Stimulated activated CD8-positive, alpha-beta memory T cell treated with anti-CD3 and anti-CD28 coated beads, Interleukin-2, amount 100 ng/mL, for 1 hour (primary cell): ENCODE measurements at places on chromosomes 4 and X.

DNA sequence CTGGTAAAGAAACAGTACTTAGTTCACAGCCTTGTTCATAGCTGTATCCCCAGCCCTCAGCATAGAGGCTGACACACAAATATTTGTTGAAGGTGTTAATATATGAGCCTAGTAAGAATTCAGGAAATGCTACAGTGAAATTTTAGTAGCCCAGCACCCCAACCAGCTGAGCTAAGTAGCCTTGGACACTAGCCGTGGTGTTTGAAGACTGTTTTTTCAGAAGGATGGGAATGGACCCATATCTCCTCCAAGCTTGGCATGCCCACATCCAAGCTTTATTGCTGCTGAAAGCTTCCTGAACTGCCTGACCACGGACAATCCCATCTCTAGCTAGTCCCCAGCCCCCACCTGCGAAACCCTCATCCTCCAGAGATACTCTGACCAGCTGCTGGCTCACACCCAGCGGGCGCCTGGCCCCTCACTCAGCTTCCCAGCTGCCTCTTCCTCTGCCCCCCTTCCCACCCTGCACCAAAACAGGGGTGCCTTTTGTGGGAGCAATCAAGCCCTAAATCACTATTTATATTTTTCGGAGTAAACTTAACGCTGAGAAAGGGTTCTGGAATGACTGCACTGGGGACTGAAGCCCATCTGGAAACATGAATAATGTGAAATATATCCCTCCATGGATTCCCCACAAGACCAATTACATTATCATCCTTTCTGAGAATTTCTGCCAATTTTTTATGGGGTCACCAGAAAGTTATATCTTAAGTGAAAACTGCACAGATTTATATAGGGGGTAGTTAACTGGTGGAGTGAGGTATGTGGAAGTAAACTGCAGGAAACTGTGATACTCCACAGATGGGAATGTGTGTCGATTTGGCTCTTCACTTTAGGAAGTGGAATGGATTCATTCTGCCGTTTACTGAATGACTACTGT is 41.1 kb upstream of the CBR4 start:
- no peak for DNase-seq

- no peak for DNase-seq
These were observed 119.2 kb downstream of the CORIN start for GRCh38 chr4:47718696-47719095.

DNA sequence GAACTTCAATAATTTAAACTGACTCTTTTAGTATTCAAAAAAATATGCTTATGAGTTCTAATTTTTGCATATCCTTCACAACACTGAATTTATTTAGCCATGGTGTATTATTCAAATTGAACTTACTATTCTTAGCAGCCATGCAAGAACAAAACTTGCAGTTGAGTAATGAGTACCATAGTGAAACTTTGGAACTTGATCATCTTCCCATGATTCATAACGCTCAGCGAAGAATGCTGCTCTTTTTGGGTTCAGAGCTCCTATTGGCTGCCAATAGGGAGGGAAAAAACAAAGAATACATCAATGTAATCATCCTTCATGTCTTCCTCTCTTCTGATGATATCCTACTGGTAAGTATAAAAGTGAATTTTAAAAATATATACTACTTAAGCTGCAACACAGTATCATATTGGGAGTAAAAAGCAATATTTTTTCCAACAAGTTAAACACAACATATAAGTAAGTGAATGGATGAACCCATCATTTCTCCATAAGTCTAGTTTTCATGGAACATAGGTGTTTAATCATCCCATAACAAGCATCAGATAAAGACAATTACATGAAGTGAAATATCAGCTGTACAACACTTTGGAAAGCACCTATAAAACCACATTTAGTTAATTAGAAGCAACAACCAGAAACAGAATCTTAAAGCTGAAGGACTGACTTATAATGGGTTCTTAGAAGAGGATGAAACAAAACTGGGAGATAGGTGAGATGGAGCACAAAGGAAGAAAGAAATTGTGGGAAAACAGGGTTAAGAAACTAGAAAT is 145.2 kb upstream of the MAB21L2 start:
- DNase-seq, result no peak

- DNase-seq, result no peak
These were observed 274.9 kb upstream of the GK2 start for GRCh38 chr4:79682801-79683530.

DNA sequence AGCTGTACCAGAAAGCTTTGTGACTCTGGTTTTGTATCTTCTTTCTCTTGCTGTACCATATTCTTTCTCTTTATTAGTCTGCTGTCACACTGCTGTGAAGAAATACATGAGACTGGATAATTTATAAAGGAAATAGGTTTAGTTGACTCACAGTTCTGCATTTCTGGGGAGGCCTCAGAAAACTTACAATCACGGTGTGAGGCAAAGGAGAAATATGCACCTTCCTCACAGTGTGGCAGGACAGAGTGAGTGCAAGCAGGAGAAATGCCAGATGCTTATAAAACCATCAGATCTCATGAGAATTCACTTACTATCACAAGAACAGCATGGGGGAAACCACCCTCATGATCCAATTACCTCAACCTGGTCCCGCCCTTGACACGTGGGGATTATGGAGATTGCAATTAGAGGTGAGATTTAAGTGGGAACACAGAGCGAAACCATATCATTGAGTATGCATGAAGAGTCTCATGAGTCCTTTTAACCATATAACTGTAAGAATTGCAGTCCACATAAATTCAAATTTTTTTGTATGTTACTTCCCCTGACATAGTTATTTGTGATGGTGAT is 67.4 kb upstream of the INPP4B start:
- DNase-seq, result no peak

GRCh38 chrX:139560221-139560620 is 29.7 kb downstream of the F9 start:
- DNase-seq, result no peak

DNA sequence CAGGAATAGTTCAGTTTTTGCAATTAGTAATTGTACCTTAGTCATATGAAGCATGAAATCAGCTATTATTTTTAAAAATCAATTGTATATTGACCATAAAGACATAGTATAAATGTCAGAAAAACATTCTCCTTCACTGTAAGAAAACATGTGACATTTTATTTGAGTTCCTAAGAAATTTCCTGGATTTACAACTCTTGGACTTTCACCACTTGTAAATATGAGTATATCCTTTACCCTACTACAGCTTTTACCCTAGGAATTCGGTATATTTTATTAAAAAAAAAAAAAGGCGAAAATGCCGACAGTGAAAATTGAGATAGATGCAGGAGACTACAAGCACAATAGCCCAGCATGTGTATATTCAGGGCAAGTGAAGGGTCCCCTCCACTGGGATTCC is 14.9 kb downstream of the ADH1A start:
- DNase-seq, result no peak

- no peak for DNase-seq
These were observed 47.3 kb upstream of the TLR3 start for GRCh38 chr4:186021461-186022167.

GRCh38 chrX:22882543-22882942 is 117.2 kb upstream of the DDX53 start:
- DNase-seq, result no peak

DNA sequence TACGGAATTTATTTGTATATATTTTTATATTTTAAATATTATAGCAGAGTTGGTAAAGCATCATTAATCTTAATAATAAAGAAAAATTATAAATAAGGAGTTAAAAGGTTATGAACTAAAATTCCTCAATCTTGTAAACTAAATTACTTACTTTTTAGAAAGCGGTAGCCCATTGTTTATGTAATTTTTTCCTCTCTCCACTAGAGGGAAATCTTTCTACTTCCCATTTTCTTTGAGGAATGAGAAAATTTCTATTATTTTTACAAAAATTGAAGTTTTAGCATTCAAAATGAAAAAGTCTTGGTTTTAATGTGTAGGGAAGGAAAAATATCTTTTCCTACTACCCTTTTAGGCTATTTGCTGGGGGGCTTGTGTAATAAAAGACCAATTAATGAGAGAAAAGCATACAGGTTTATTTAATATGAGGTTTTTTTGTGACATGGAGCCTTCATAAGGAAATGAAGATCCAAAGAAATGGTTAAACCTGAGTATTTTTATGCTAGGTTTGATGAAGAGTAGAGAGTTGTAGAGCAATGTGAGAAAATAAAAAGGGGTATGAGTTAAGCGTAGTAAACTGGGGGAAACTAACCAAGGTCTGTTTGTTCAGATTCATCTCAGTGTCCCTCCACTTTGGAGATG is 68.7 kb upstream of the ADAD1 start:
- no peak for DNase-seq

DNA sequence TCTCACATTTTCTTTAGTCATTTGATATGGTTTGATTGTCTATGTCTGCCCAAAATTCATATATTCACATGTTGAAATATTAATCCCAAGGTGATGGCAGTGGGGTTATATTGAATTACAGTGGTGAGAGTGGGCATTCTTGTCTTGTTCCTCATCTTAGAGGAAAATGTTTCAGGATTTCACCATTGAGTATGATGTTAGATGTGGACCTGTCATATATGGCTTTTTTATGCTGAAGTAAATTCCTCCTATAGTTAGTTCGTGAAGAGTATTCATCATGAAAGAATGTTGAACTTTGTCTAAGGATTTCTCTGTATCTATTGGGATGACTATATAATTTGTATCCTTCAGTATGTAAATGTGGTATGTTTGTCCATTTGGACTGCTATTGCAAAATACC is 512.3 kb upstream of the EPHA5 start:
- DNase-seq, result no peak

DNA sequence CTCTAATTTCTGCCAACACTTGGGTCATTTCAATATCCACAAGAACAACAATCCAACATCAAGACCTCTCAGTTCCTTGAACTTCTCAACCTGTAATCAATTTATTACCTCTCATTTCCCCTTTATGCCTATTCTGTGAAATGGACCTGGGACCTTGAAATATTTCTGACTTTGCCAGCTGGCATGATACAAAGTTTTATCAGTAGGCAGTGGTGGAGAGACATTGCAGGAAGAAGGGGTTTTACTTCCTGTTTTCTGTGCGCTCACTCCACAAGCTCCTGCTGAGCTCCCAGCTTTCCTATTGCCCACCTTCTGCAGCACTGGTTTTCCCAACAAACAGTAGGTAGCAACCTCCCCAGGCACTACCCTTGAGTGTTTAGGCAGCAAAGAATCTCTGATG is 3.5 kb upstream of the ARHGEF6 start:
- DNase-seq, result no peak

DNA sequence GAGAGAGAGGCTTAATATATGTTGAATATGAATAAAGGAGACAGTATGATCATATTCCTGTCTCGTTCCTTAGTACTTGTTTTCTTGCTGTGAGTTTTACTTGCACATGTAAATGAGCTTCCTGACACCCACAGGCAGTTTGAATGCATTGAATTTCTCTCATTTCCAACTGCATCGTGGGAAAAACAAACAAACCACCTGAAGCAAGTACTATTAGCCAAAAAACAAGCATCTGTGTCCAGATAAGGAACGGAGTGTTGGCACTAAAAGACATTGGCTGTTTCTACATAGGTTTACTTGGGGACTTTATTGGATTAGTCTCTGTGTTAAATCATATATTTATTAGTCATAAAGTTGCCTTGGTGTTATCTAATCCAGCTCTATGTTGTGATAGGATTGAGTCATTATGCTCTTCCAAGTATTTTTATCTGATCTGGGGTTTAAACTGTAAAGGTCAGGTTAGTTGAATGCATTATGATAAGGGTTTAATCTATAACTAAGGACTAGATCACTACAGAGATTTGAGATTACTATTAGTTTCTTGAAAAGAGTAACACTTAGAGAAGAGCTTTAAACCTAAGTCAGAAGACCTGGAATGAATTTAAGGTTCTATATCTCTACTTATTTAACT is 339.0 kb upstream of the SPANXN4 start:
- DNase-seq, result no peak

GRCh38 chrX:13659063-13659462 is 6.1 kb downstream of the TCEANC start:
- no peak for DNase-seq

DNA sequence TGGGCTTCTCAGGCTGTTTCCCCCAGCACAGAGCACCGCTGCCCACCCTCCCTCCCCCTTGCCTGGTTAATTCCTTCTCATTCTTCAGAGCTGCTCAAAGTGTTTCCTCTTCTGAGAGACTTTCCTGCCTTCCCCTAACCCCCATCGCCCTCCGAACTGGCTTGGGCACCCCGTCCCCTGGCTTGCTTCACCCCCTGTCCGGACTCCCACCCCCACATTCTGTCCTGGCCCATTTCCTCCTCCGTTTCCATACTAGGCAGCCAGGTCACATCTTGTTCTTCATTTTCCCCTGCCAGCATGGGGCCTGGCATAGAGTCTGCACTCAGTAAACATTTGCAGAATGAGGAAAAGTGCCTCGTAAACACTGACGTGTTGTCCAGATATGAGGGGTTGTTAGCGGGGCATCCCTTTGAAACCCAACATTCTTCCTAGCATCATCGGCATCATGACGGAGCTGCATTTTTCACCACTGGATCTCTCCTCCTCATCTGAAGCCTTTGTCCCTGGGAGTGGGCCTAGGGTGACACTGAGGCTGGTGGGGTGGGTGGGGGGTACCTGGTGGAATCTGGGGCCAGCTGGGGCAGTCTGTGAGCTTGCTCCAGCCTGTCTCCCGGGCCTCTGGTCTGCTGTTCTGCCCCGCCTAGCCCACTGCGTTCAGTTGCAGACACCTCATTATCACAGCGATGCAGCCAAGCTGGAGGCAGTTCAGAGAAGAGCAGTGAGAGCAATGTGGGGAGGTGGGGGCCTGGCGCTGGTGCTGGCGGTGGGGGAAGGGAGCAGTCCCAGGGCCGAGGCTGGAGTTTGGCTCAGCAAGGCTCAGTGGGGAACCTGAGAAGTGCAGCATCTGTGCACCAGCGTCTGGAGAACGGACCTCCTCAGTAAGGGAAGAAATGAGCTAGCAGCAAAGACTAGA is 149.4 kb upstream of the PJA1 start:
- no peak for DNase-seq

DNA sequence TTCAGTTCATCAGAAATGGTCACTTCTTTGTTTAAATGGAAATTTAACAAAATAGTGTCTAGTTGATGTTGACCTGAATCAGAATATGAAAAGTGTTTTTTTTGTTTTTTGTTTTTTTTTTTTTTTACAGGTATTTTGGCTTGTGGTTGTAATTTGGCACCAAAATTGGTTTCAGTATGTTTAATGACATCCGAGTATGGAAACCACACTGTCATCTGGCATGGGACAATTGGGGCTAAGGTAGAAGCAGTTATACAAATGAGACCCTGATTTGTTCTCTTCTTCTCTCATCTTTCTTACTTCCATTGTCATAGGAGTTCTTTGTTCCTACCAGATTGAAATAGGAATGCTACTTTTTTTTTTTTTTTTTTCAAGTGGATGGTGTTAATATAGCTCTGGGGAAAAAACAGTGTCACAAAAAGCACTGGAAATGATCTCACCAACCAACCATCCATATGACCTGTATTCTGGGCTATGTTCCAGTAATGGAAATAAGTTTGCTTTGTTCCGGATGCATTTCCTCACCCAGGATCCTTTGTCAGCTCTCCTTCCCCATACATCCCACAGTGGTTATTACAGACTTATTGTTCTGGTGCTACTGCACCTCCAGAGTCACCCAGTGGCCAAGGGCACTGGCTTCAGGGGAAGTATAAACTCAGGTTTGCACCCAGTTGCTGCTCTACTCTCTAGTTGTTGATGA is 95.8 kb downstream of the ATXN3L start:
- DNase-seq, result no peak

GRCh38 chrX:22527302-22527701 is 254.6 kb downstream of the CBLL2 start:
- no peak for DNase-seq

- DNase-seq, result peak; percentile 2
These were observed 47.8 kb upstream of the HSD17B10 start for GRCh38 chrX:53481816-53482465.
